ENCODE measurements at places on chromosomes 16 and 17.

DNA sequence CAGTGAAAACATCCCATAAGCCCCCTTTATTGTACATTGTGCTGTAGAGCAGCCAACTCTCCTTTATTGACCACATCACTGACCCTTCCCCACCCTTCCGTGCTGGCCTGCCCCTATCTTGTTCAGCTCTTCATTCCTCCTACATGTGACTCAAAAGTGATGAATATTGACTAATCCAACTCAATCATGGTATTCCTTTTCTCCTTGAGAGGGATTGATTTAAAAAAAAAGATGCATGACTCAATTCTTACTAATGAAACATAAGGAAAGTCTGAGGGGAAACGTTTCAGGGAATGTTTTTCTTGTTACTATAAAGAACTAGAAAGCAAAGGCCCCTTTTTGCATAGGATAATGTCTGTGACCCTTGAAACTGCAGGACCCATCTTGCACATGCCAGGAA, 125.2 kb upstream of the SOX9 start:
- no peak for DNase-seq

DNA sequence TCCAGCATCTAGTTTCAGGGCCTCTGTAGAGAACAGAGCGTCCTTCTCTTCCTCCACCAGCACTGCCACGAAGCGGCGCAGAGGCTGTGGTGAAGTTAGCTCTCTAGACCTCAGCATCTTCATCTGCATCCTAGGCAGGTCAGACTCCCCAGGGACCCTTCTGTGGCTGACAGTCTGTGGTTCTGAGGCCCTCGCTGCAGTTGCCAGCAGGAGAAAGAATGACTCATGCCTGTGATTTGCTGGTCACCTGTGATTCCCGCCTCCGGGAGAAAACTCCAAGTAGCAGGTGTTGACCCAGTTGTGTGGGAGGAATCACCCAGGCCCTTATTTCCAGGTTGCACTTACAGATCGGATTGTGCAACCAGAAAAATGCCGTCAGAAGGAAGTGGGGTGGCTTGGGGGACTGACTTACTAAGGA, 117.3 kb upstream of the CACNG5 start:
- no peak for DNase-seq

- no peak for DNase-seq
Measured at GRCh38 chr16:85659336-85659735, 29.4 kb downstream of the GINS2 start.

GRCh38 chr17:80261159-80261894, 675 bp downstream of the RNF213 start:
- DNase-seq, result peak; percentile 58

DNA sequence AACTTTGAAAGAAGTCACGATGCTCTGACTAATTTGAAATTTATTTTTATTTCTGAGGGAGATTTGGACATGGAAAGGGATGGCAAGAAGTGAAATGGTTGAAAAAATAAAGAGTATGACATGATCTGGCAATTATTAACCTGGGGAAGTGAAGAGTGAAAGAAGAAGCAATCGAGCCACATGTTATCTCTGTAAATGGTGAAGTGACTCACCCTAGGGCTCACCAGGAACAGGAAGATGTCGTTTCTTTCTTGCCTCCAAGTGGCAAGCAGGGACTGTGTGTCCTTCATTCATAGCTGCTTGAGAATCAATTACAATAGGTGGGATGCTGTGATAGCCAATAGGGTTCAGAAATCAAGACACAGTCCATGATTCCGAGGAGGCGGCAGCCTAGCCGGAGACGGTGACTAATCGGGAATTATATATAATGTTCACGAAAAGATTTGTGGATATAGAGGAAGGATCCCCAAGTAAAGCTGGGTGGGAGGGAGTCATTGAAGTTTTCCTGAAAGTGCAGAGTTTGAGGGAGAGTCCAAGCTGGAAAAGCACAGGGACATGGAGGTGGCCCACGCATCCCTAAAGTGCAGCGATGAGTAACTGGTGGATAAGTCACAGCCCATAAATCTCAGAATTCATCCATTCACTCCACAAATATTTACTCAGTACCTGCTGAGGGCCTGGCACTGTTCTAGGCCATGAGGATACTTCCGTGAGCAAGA, 18.2 kb upstream of the KRT20 start:
- no peak for DNase-seq

Measured in T-helper 1 cell (primary cell).